ENCODE measurements at places on chromosomes 7 and 10.

DNA sequence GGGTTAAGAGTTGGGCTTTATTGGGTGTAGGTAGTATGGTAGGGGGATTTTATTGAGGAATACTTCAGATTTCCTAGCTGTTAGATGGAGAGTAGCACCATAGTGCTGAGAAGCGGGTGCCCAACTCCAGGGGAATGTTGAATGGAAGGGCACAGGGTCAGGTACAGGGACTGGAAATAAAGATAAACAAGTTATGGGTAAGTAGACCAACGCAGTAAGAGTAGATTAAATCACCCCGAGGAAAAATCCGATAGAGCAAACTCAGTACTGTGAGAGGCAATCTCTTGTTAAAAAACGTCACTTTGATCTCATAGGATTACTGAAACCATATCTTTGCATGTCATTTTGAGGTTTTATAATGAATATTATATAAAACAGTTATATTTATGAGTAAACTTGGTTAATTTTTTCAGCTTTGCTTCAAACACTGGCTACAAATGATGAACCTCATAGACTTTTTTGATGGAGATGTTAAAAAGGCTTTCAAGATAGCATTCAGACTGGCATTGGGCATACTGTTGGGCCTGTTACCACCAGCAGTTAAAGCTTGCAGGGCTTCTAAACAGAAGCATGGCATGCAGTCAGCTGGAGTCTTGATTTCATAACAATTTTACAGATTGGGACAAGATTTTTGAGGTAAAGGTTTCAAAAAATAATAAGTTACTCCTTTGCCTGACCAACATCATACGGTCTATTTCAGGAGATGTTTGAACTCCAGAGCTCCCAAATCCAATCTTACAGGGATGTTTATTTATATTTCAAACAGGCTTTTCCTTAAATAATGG is 7.1 kb downstream of the AHR start:
- DNase-seq, result no peak

- no peak for DNase-seq
Observed at GRCh38 chr10:123455861-123456260, 210.3 kb upstream of the GPR26 start.

DNA sequence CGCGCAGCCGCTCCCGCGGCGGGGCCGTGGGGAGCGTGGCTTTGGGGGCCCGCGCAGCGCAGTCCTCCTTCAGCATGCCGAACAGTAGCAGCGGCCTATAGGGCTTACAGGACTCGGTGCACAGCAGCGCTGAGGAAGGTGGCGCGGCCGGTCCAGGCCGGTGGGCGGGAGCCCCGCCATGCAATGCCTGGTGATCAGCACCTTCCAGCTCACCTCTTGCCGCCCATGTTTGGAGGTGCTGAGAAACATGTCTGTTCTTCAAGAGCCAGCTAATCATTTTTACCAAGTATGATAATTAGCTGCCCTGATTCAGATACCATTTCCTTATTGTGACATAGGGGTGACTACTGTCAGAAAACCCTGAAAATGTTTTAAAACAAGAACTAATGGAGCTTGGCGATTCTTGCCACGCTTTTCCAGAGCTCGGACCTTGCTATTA is 33.5 kb upstream of the SFTPD start:
- DNase-seq, result no peak

- no peak for DNase-seq
Observed at GRCh38 chr7:39594988-39595620, 28.3 kb upstream of the RALA start.

- DNase-seq, result no peak
Observed at GRCh38 chr10:83555264-83555663, 584.0 kb upstream of the GHITM start.

DNA sequence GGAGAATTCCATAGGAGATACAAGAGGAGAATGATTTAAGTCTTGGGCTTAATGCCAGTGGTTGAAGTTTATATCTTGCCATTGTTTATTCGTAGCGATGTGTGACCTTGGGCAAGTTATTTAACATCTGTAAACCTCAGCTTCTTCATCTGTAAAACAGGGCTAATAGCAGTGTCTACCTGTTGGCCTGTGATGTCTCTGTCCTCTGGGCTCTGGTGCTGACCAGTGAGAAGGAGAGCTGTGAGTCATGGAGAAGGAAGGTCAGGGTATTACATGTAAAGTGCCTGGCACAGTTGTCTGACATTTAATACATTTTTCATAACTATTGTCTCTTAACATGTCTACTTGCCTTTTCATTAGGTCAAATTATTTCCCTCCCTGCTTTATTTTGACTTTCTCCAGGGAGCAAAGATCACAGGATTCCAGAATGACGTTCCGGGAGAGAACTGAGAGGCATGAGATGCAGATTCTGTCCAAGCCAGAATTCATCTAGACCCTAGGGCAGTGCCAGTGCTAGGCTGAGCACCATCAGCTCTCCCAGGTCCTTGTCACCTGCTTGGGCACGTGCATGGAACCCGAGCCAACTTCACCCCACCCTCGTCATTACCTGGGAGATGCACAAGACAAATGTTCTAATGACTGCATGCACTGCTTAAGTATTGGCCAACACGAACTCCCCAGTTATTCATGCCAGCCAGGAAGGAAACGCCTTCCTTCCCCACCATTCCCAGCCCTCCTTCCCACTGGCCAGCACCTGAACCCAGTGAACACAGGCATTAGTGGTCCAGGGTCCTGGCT is 187.9 kb downstream of the DPY19L1 start:
- DNase-seq, result no peak

GRCh38 chr7:3892157-3892556 is 591.1 kb downstream of the SDK1 start:
- DNase-seq, result no peak

- no peak for DNase-seq
Observed at GRCh38 chr10:4239186-4239585, 454.2 kb upstream of the KLF6 start.

- DNase-seq, result no peak
Observed at GRCh38 chr7:130865408-130866236, 131.6 kb upstream of the KLF14 start.

- peak; percentile 50 for DNase-seq
Observed at GRCh38 chr7:90560730-90561129, 35.4 kb upstream of the CDK14 start.

DNA sequence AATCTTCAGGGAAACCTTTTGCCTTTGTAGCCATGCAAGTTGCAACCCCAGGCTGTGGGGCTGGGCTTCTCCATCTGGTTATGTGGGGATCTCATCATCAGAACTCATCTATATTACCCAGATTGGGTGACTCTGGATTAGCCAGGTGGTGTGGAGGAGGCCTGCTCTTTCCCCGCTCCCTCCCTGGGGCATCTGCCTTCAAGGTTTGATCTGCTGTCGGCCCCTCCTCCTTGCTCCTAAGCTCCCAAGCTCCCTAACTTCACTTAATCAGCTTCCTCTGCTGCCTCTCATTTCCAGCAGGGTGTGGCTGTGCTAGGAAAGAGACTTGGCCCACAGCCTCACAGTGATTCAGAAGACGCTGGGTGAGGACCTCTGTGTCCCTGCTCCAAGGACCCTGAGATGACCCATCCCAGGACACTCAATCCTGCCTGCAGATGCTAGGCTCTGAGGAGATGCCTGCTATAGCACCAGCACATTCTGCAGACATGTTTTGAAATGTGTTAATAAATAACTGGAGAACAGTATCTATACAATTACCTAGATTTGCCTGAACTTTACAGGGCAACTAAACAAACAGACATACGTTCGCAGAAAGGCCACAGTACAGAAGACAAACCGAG is 392.1 kb upstream of the PODXL start:
- no peak for DNase-seq

GRCh38 chr10:75018251-75018650 is 93.2 kb upstream of the SAMD8 start:
- no peak for DNase-seq

DNA sequence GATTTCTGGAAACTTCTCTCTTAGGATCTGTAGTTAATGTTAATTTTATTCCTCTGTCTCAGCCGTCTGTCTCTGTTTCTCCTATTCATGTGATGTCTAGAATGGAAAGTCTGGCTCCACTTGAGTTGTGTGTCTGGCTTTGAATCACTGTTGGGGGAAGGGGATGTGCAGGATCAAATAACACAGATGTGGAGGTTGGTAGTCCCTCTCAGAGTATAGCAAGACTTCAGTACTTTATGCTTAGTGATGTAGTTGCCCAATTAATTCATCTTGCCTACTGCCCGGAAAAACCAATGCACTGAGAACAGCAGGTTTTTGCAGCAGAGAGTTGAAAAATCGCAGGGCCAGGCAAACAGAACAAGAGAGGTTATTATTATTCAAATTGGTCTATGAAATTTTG is 79.2 kb downstream of the PHTF2 start:
- DNase-seq, result no peak

- no peak for DNase-seq
Observed at GRCh38 chr7:17832242-17832641, 108.1 kb downstream of the SNX13 start.

GRCh38 chr7:73717025-73717807 is 2.3 kb downstream of the STX1A start:
- no peak for DNase-seq

GRCh38 chr10:91115618-91116390 is 104.7 kb upstream of the PCGF5 start:
- no peak for DNase-seq
